Stimulated activated CD8-positive, alpha-beta memory T cell treated with anti-CD3 and anti-CD28 coated beads, Interleukin-15, amount 100 ng/mL, for 4 hours (primary cell): ENCODE measurements at places on chromosomes 11 and 22.

- no peak for DNase-seq
Observed at GRCh38 chr11:18088966-18089365, 16.9 kb downstream of the SAAL1 start.

DNA sequence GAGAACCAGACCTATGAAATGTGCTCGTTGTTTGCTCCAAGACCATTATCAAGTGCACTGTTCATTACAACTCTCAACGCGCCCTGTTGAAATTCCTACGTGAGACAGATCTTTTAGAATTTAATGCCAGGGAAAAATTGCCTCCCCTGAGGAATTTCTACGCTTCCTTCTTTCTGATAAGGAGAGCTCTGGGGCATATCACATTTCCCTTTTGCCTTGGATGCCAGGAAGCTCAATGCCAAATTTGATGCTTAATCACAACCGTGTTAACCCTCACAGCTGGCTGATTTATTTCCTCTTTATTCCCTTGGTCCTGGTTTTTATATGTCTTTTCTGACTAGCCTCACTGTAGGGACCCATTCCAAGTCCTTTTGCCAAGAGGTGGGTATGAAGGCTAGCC lies 109.4 kb downstream of the MICAL2 start:
- no peak for DNase-seq

GRCh38 chr11:18748766-18749365 lies 22.9 kb upstream of the IGSF22 start:
- DNase-seq: no peak

DNA sequence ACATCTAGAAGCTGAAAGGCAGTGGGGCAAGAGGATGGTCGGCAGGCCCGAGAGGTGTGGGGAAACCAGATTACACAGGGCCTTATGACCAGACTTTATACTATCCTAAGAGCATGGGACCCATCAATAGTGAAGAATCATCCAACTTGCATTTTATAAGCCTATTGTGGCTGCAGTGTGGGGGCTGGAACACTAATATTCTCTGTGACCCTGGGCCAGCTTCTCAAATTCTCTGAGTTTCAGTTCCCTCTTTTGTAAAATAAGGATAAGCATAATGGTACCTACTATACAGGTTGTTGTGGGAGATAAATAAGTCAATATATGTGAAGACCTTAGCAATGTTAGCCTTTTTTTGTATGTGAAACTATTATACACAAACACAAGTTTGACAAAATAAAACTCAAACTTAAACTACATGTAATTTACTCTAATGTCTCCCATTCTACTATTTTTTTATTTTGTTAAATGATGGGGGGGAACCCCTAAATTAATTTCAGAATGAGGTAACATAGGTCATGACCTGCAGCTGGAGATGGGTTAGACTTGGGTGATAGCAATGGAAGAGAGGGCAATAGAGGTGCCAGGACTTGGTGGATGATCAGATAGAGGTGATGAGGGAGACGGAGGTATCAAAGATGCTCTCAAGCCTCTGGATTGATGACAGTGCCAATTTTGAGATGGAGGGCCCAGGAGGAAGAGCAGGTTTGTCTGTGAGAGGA lies 30.1 kb downstream of the SMCO4 start:
- no peak for DNase-seq

DNA sequence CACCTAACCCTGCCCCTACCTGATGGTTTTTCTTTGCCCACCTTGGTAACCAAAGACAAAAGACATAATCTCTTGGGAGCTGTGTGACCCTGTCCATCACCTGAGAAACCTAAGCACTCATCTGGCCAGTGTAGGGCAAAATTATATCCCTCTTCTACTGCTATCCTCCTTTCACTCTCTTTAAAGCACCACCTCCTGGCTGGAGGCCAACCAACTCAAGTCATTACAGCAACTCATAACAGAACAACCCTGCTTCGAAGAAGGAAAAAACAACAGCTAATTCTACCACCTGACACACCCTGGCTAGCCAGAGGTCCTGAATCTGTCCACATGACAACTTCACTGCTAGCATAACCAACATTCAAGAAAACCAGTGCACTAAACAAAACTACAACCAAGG lies 45.5 kb downstream of the GAS2 start:
- DNase-seq: no peak

DNA sequence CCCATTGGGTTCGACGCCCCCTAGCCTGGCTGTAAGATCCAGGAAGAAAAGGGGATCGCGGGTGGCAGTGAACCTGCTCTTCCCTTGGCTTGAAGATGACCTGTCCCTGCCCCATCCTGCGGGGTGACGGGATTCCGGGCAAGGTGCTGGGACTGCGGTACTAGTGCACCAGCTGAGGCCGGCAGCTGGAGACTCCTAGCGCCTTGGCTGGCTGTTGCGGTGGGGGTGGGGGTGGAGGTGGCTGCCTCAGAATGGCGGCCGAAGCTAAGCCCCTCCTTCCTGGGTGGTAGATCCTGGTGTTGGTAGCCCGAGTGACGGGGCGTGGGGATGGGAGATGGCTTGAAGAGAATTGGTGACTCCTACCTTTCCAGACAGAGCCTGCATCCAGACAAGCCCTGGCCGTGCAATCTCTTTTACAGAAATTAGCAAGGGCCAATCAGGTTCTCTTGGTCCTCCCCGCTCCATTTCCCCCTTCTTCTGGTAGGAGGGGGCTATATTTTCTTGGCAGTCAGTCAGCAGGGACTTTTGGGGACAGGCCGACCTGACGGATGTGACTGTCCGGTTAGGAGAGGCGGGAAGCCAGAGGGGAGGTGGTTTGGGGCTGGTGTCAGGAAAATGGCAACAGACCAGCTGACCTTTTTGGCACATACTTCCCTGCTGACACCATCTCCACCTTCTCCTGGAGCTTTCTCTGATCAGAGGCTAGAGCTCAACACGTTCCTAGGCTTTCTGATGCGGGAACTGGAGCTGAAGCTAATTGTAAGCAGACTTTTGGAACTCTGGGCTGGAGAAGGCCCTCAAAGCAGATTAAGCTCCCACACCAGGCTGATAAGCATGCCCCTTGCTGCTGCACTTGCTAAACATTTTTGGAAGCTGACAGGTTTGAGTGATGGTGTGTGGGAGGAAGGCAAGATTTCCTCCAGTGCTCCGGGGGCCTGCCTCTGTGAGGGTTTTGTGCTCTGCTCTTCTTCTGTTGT lies 2.0 kb downstream of the NAV2 start:
- no peak for DNase-seq

- DNase-seq: no peak
Observed at GRCh38 chr11:130246738-130247137, 68.0 kb downstream of the ZBTB44 start.

DNA sequence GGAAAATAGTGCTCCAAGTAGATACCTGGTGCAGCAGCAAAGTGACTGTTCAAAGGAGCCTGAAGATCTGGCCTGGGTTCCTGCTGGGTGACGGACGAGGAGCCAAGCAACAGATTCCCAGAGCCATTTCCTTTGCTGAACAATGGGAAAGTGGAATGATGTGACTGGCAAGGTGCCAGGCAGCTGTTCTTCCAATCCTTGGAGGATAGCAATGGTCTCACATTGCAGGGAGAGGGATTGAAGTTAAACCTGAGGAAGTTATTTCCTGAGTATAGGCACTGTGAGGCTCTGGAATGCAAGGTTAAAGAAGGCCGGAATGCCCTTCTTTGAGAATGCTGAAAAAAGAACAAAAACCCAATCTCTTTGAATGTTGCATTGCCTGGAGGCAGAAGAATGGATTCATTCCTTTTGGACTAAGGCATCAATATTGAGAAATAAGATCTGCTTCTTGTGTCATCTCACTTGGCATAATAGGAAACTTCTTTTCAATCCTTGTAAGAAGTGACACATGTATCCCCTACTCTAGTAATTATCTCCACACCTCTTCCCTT lies 223.8 kb downstream of the BLID start:
- no peak for DNase-seq

DNA sequence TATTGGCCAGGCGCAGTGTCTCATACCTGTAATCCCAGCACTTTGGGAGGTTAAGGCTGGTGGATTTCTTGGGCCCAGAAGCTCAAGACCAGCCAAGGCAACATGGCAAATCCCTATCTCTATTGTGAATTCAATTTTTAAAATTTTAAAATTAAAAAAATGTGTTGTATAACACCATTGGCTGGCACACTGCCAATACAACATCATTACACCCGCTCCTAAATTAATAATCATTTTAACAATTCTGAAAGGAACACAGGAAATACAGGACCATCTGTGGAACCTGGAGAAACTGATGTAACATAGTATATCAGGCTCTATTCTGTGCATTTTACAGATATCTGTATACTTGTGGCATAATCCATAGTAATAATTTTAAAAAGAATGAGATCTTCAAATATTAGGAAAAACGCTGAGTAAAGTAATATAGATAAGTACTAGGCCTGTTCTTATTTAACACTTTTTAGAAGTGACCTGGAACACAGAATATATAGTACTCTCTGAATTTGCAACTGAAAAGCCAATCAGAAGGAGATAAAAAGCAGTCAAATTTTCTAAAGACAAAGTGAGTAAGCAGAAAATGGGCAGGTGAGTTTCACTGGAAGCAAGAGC lies 124.3 kb downstream of the APOL5 start:
- no peak for DNase-seq

- DNase-seq: no peak
Observed at GRCh38 chr11:73218830-73219215, 742 bp downstream of the P2RY2 start.

DNA sequence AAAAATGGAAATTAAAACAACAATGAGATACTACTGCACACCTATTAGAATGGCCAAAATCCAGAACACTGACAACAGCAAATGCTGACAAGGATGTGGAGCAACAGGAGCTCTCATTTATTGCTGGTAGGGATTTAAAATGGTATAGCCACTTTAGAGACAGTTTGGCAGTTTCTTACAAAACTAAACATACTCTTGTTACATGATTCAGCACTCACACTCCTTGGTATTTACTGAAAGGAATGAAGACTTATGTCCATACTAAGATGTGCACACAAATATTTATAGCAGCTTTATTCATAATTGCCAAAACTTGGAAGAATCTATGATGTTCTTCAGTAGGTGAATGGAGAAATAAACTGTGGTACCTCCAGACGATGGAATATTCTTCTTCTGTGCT lies 40.8 kb downstream of the PGM2L1 start:
- DNase-seq: no peak

DNA sequence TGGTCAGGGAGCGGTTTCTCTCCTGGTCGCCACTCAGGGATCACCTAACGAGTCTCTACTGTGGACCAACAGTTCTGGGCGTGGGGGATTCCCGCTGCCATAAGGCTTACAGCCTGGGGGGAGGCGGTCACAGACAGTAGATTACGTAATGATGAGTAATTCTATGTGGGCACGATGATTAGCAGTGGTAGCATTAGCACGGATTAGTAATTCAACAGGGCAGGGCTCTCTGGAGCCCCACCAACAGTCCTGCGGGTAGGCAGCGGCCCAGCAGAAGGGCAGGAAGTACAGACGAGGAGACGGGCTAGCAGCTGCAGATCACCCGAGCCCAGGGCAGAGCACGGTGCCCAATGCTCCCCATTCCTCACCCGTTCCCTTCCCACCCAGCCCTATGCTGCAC lies 3.6 kb downstream of the SHISAL1 start:
- DNase-seq: no peak

DNA sequence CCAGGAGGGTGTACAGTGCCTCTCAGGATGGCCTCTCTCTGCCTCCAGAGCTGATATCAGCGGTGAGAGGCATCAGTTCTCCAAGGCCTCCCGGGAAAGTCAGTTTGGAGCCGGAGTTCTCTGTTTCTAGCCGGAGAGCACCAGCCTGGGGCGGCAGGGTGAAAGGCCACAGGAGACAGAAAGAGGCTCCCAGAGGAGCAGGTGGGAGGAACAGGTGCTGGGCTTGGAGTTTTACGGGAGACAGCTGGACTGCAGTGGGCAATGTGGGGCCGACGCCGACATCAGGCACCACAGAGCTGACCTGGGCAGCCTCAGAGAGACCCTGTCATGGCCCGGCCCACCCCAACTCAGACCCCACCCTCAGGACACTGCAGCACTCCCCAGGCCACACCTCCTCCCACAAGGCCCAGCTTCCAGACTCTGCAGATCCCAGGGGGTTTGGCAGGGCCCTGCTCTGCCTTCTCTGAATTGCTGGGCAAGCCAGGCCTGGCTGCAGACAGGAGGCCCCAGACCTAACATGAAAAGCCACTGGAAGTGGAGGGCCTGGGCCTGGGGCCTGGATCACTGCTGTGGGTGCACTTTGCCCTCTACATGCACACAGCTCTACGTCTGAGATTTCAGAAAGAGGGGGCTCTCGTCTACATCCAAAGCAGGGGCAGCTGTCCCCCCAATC lies 885.6 kb downstream of the BRD1 start:
- no peak for DNase-seq

GRCh38 chr11:93622043-93622442 lies 39.4 kb upstream of the CEP295 start:
- no peak for DNase-seq

GRCh38 chr11:87454241-87454640 lies 416.5 kb downstream of the TMEM135 start:
- DNase-seq: no peak

GRCh38 chr11:128294671-128295050 lies 292.7 kb downstream of the ETS1 start:
- no peak for DNase-seq

- DNase-seq: no peak
Observed at GRCh38 chr11:133078012-133078411, 454.3 kb downstream of the OPCML start.

DNA sequence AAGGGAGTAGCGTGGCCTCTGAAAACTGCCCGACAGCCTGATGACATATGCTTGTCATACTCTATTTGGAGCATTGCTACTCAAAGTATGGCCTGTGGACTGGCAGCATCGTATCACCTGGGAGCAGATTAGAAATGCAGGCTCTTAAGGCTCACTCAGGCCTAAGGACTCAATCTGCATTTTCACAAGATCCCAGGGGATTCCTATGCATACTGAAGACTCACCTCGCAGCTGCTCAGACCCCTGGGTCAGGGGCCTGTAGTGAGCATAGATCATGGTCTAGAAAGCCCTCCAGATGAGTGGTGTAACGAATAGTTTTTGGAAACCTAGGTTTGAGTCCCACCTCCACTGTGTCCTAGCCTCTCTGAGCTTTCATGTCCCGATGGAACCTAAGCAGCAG lies 126.3 kb downstream of the FEZ1 start:
- DNase-seq: no peak

DNA sequence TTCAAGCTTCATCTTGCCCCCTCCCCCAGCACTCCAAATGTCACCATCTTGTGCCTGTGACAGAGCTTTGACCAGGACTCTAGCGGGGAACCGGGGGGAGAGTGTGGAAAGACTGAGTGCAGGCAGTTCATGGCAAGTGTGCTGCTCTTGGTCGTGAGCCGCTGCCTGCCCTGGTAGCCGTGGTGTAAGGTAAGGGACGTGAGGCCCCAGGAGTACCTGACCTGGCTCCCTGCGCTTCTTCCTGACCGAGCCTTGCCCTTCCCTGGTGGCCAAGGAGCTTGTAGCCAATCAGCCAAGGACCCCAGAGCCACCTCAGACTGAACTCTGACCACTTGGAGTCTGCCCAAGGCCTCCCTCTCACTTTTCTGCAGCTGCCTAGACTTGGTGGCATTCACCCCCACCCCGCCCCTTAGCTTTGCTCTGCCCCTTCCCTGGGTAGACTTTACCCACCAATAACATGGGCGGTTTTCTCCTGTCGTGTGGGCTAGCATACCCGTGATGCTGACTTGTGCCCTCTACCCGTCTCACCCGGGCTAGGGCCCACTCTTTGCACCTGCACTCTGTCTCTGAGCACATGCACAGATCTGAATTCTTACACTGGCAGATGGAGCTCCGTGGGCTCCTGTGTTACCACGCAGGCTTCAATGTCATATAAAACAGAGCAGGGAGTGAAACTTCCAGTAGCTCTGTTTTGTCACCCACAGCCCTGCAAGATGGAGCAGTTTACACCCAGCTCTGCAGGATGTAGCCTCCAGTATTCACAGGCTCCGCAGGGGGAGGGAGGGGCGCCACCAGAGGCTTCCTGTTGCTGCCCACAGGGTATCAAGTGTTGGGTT lies 1.5 kb downstream of the DGKZ start:
- no peak for DNase-seq
